Suprapubic skin (tissue), 4 donors: ENCODE measurements at places on chromosomes 4 and X. TPM values are rescaled to one million over a fixed set of nuclear protein-coding genes. Genes with fewer than 3 reads are reported as not detected.
A peak's percentile ranks its signal among the peaks of the same experiment; 100 is the strongest.

SPOCK3 gene
- total RNA-seq, result not detected

ABCG2 gene
- 2.6 TPM for total RNA-seq

GRCh38 chr4:21898101-21898500, 50.5 kb downstream of the KCNIP4 start:
- no peaks in the 10 kb centered on the region for H3K27me3 ChIP-seq
- no peaks in the 10 kb centered on the region for H3K36me3 ChIP-seq
- no peak overlapping the region for H3K4me3 ChIP-seq
- H3K27ac ChIP-seq, result no peak overlapping the region
- DNase-seq, result no peak
- no peaks in the 10 kb centered on the region for H3K4me1 ChIP-seq

PAGE5 gene
- total RNA-seq, result not detected

DNA sequence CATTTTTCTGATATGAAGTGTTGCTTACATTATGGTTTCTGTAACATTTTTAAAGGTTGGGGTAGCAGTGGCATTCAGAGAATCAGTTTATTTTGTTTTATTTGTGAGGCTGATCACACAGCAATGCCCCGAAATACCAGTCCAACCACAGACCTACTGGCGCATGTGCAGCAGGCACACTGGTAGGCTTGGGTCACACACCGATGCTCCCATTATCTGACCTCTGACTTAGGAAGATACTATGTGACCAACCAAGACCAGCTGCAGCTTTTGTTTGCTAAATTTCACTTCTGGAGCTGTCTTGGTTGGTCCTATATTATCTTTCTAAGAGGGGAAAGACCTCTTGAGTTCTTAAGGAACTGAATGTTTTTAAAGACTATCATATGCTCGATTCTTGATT, 18.7 kb downstream of the PGM2 start:
- DNase-seq, result no peak
- no peak overlapping the region for H3K4me3 ChIP-seq
- H3K27me3 ChIP-seq, result no peaks in the 10 kb centered on the region
- no peaks in the 10 kb centered on the region for H3K4me1 ChIP-seq
- H3K36me3 ChIP-seq, result peaks cover 76% of the 10 kb centered on the region

DNA sequence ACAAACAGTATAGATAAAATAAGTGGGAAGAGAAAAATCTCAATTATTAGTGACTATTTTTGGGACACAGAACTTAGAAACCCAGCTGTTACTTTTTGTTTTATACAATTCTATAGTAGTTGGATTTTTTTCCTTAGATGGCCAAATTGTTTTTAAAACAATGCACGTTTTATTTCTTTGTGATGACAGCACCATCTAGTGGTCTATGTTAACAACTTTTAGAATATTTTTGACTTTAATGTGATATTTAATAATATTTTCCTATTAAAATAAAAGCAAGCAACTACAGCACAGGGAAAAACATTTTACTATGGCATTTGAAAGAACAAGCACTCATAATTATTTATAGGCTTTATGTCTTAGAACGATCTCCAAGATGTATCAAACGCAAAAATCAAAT, 5.6 kb upstream of the SMIM31 start:
- H3K4me3 ChIP-seq, result no peak overlapping the region
- H3K36me3 ChIP-seq, result no peaks in the 10 kb centered on the region
- no peak for DNase-seq
- H3K27me3 ChIP-seq, result peaks cover 2% of the 10 kb centered on the region
- H3K27ac ChIP-seq, result no peak overlapping the region
- H3K4me1 ChIP-seq, result no peaks in the 10 kb centered on the region

GRCh38 chr4:86971355-86971683, 36.5 kb downstream of the AFF1 start:
- H3K4me3 ChIP-seq, result no peak overlapping the region
- H3K27me3 ChIP-seq, result no peaks in the 10 kb centered on the region
- H3K4me1 ChIP-seq, result peaks cover 73% of the 10 kb centered on the region
- H3K36me3 ChIP-seq, result no peaks in the 10 kb centered on the region
- no peak for DNase-seq
- H3K27ac ChIP-seq, result no peak overlapping the region

- no peak overlapping the region for H3K4me3 ChIP-seq
- H3K4me1 ChIP-seq, result no peaks in the 10 kb centered on the region
- no peak overlapping the region for H3K27ac ChIP-seq
- DNase-seq, result no peak
Observed at GRCh38 chr4:156746111-156746510, 225.5 kb downstream of the PDGFC start.

- no peaks in the 10 kb centered on the region for H3K4me1 ChIP-seq
- DNase-seq, result no peak
- no peaks in the 10 kb centered on the region for H3K27me3 ChIP-seq
Observed at GRCh38 chr4:107153228-107153627, 117.1 kb upstream of the DKK2 start.

SLC34A2 gene
- 2.5 TPM for total RNA-seq

GRCh38 chr4:67109276-67109675, 436.0 kb downstream of the CENPC start:
- H3K4me3 ChIP-seq, result no peak overlapping the region
- H3K36me3 ChIP-seq, result no peaks in the 10 kb centered on the region
- H3K27ac ChIP-seq, result no peak overlapping the region

DNA sequence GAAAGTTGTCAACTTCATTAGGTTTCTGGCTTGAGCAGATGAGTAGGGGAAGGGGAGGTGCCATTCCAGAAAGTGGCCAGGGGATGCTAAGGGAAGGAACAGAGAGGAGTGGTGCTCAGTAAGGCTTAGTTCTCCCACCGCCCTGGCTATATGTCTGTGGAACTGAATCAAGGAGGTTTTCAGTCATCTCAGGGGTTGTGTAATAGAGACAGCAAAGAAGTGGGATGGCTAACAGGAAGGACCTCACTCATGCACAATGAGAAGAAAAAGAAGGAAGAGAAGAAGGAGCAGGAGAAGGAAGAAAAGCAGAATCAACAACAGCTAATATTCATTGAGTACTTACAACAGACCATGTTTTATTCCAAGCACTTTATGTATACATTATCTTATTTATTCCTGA, 368.7 kb downstream of the MID1IP1 start:
- no peaks in the 10 kb centered on the region for H3K27me3 ChIP-seq
- no peak overlapping the region for H3K4me3 ChIP-seq

DNA sequence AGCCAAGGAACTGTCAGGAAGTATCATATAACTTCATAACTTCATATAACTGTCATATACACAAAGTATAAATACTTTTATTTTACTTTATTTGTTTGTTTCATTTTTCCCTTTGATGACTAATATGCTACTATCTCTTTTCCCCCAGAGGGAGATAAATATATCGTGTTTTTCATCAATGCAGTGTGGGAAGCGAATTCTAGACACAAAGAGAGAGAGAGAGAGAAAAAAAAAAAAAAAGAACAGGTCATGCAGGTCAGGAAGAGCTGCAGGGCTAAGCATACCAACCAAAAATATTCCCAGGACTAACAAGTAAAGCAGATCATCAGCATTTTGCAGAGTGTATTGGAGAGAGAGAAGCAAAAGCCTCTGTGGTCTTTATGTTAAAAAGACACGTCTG, 1849.2 kb downstream of the STIM2 start:
- H3K27ac ChIP-seq, result no peak overlapping the region
- no peaks in the 10 kb centered on the region for H3K36me3 ChIP-seq
- H3K4me3 ChIP-seq, result no peak overlapping the region
- DNase-seq, result no peak
- no peaks in the 10 kb centered on the region for H3K4me1 ChIP-seq

DNA sequence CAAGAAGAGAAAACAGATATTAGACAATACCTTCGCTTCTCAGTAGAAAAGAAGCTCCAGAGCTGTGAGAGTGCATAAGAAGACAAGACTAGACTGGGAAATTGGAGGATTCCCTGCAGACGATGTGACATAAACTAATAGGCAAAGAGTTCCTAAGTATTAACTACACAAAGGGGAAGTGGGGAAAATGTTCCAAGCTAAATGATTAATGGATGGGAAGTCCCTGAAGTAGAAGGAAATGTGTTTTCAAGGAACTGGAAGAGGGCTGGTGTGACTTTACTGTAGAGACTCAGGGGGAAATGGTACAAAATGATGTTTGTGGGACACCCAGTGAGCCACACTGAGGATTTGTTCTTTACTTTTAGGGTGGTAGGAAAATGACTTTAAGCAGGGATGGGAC, 69.7 kb upstream of the DCLK2 start:
- H3K4me3 ChIP-seq, result no peak overlapping the region
- no peaks in the 10 kb centered on the region for H3K27me3 ChIP-seq
- no peak for DNase-seq
- H3K4me1 ChIP-seq, result no peaks in the 10 kb centered on the region
- no peaks in the 10 kb centered on the region for H3K36me3 ChIP-seq

DNA sequence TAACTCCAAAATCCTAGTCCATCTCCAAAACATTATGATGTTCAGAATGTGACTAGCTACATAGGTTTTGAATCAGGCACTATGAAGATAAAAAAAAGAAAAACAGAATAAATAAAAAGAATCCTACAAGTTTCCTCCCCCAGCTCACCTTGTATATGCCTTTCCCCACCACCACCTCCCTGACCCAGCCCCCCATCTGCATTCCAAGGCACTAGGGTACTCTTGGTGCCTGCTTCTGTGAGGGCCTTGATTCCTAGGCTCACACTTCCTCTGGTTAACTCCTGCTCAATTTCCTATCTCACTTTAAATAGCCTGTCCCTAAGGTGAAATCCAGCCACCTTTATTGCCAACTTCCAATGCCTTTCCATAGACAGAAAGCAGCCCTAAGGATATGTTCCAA, 178.7 kb upstream of the ATOH1 start:
- no peaks in the 10 kb centered on the region for H3K4me1 ChIP-seq
- H3K27ac ChIP-seq, result no peak overlapping the region
- DNase-seq, result no peak
- H3K4me3 ChIP-seq, result no peak overlapping the region

GRCh38 chr4:119518915-119519410, 109.6 kb downstream of the PDE5A start:
- peaks cover 45% of the 10 kb centered on the region for H3K36me3 ChIP-seq
- no peak overlapping the region for H3K27ac ChIP-seq
- no peak overlapping the region for H3K4me3 ChIP-seq
- H3K27me3 ChIP-seq, result no peaks in the 10 kb centered on the region
- DNase-seq, result no peak
- H3K4me1 ChIP-seq, result no peaks in the 10 kb centered on the region

FOXP3 gene
- total RNA-seq, result 1.0 TPM

- peak overlapping the region; percentile 61 for H3K4me3 ChIP-seq
- DNase-seq, result no peak
- peaks cover 34% of the 10 kb centered on the region for H3K4me1 ChIP-seq
- no peaks in the 10 kb centered on the region for H3K36me3 ChIP-seq
Observed at GRCh38 chr4:17613761-17614415, 553 bp upstream of the MED28 start.

DNA sequence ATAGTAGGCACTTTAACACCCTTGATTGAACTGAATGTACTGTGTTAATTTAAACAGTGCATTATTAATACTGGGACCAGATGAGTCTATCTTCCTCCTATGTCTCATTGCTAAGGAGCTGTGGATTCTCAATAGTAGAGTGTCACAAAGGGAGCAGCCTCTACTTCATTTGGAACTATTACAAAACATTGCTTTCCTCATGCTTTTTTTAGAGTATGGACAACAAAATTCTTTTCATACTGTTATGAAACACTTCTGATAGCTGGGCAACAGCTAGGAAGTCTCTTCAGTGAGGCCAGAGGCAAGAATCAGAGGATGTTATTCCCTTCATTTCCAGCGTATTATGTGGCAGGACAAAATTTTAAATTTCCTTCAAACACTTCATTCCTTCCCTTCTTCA, 160.8 kb downstream of the FBXO8 start:
- peaks cover 16% of the 10 kb centered on the region for H3K27me3 ChIP-seq
- H3K4me3 ChIP-seq, result no peak overlapping the region
- peaks cover 2% of the 10 kb centered on the region for H3K4me1 ChIP-seq
- H3K36me3 ChIP-seq, result no peaks in the 10 kb centered on the region

SMIM10 gene
- 1.4 TPM for total RNA-seq

DNA sequence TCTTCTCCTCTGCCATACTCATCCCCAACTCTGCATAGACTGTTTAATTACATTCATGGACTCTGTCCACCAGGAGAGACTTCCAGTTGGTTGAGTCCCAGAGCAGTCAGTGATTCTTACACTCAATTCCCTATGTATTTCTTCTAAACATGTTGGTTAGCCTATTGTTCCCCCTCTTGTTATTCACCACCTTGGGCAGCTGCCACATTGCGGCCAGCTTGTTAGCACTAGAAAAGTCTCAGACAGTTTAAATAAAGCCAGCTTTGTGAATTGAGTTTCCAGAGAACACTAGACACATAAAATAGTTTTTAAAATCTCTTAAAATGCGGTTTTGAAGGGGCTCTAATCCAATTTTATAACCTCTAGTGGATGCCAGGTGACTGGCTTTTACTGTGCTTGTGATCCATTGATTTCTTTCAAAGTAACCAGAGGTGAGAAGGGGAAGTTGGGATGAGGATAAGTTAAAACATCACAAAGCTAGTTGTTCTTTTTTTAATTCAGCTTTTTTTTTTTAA, 827.7 kb downstream of the FSTL5 start:
- no peak overlapping the region for H3K4me3 ChIP-seq
- DNase-seq, result no peak
- H3K27ac ChIP-seq, result peak overlapping the region; percentile 11
- no peaks in the 10 kb centered on the region for H3K36me3 ChIP-seq
- no peaks in the 10 kb centered on the region for H3K4me1 ChIP-seq

COQ2 gene
- 12.6 TPM for total RNA-seq

- no peak for DNase-seq
- H3K4me1 ChIP-seq, result no peaks in the 10 kb centered on the region
- no peak overlapping the region for H3K4me3 ChIP-seq
Observed at GRCh38 chr4:7539659-7540058, 104.9 kb upstream of the PSAPL1 start.

DNA sequence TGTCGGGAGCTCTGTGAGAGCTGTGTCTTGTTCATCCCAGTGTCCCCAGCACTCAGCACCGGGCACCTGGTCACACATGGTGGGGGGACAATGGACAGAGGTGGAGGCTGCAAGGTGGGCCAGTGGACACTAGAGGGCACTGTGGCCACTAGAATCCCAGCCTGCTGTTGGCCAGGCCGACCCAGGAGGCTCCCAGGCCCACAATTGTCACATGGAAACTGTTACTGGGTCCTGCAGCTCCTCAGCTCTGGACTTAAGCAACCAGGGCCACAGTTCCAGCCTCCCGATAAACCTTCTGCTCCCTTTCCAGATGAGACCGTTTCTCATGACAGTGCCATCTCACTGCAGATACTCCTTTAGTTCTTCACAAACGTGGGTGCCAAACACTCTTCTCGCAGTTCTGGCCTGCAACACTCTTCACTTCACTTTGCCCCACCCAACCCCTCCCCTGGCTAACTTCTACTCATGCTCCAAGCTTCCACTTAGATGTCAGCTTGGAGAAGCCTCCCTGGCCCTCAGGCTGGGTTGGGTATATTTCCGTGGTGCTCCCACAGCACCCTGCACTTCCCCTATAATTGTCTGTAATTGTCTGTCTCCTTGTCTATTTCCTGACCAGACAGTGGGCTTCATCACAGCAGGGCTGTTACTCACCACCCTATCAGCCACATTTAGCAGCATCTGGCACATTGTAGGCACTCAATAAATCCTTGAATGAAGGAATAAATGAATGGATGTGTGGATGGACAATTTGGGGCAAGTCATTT, 3.5 kb upstream of the IQSEC2 start:
- H3K36me3 ChIP-seq, result no peaks in the 10 kb centered on the region
- H3K4me1 ChIP-seq, result peaks cover 40% of the 10 kb centered on the region
- H3K27ac ChIP-seq, result no peak overlapping the region
- no peak overlapping the region for H3K4me3 ChIP-seq
- no peak for DNase-seq
- H3K27me3 ChIP-seq, result no peaks in the 10 kb centered on the region

ANXA3 gene
- total RNA-seq, result 20.4 TPM
